ENCODE measurements at places on chromosomes 2 and 18.

- no peak for DNase-seq
Measured at GRCh38 chr2:159043710-159044109, 75.3 kb downstream of the TANC1 start.

DNA sequence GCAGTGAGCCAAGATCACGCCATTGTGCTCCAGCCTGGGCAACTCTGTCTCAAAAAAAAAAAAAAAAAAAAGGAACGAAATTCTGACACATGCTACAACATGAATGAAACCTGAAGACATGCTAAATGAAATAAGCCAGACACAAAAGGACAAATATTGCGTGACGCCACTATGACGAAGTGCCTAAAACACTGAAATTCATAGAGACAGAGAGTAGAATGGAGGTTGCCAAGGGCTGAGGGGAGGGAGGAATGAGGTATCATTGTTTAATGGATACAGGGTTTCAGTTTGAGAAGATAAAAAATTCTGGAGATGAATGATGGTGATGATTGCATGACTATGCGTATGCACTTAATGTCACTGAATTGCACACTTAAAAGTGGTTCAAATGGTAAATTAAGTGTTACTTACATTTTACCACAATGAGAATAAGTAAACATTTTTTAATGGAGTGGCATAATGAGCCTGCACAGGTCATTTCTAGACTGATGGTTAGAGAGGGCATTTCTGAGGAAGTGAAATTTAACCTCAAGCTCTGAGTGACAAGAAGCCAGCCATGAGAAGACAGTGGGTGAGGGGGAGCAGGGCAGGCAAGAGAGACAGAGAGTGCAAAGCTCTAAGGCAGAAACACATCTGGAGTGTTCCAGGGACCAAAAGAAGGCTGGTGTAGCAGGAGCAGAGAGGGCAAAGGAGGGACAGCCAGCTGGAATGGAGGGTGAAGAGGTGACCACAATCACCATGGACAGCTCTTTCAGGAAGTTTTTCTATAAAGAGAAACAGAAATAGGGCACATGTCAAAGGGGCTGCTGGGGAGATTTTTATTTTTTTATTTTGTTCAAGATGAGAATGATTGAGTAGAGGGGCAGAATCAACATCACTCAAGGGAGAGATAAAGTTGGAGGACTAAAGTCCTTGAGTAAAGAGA is 20.6 kb upstream of the EXOC6B start:
- DNase-seq = no peak

DNA sequence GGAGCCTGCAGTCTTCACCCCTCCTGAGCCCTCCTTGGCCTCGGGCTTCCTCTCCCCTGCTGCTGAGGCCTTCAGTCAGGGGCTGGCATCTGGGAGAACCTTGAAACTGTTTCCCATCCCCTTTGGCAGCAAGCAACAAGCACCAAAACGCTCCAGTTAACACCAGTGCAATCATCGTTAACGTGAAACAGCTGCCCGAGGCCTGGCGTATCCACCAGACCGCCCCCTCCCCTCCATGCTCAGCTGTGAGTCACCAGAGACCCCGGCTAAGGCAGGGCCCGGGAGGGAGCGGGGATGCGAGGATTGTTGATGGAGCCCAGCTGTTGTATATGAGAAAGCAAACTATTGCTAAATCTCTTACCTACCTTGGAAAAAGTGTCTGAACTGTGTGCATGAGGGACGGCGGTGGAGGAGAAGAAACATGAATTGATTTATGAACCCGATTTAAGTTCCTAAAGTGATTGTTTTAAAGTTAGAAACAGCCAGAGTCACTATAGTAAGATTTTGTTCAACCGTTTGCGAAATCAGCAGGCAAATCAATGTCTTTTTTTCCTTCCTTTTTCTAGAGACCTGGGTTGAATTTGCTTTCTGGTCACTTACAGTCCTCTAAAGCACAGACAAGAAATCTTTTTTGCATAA is 5.2 kb downstream of the ZFP36L2 start:
- DNase-seq = no peak

DNA sequence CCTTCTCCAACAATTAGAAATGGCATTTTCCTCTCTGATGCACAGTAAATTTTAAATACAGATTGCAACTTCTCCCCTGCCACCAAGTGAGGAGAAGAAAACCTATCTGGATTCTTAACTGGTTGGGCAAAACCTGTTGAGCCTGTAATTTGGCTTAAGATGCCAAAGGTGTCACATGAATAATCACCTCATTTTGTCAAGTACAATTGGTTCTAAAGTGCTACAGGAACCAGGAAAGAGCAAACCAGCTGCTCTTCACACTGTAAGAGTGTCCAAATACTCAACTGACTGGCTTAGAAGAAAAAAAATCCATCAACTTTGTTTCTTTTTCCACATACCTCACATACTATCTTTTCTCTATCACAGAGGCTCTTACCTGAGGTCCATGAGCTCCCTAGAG is 35.4 kb downstream of the NPC1 start:
- no peak for DNase-seq

Data from stimulated activated CD8-positive, alpha-beta memory T cell treated with anti-CD3 and anti-CD28 coated beads, Interleukin-2, amount 100 ng/mL, for 1 hour (primary cell).